ENCODE measurements at places on chromosomes 5 and 9.
A peak's percentile ranks its signal among the peaks of the same experiment; 100 is the strongest.

DNA sequence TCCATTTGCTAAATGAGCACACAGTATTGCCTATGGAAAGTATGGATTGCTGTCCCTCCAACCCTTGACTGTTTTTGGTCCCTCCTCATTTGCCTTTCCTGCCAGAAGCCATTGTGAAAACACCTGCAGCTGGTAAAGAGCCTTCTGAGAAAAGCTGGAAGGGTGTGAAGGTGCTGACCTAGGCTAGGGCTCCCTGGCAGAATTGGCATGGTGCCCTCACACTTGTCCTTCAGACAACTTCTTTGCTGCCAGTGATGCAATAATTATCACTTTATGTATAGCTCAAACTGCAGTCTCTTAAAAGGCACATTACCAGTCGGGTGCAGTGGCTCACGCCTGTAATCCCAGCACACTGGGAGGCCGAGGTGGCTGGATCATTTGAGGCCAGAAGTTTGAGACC, 4.2 kb downstream of the TXNDC15 start:
- H3K27me3 ChIP-seq, result no peaks in the 10 kb centered on the region
- peaks cover 19% of the 10 kb centered on the region for H3K36me3 ChIP-seq
- DNase-seq, result no peak
- peaks cover 40% of the 10 kb centered on the region for H3K4me1 ChIP-seq

GRCh38 chr9:72753266-72753893, 199.5 kb downstream of the ALDH1A1 start:
- DNase-seq, result no peak
- H3K4me1 ChIP-seq, result no peaks in the 10 kb centered on the region
- H3K27me3 ChIP-seq, result no peaks in the 10 kb centered on the region
- H3K36me3 ChIP-seq, result no peaks in the 10 kb centered on the region
- H3K4me3 ChIP-seq, result no peak overlapping the region

DNA sequence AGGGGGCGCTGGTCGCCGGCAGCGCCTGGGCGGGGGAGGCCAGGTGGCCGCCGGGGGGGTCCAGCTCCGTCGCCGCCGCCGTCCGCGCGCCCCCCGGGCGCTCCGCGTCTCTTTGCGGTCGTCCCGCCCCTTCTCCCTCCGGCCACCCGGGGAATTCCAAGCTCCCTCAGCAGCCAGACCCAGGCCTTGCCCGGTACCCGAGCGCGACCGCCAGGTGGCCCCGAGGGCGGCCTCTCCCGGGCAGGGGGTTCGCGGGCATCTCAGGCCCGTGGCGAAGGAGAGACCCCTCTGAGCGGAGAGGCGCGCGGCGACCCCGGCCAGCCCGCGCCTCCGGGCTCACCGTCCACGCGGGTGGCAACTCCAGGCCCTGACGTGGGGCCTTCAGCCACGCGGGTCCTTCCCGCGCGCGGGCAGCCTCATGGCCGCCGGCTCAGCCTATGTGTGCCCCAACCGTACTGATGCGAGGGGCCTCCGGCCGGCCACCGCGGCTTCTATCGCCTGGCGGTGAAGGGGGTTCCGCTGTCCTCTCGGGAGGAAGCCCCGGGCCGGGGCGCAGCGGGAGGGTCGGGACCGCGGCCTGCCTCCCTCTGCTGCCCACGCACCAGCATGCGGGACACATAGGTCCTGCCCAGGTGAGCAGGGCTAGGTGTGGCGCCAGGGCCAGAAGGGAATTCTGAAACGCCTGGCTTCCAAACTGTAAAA, 529 bp upstream of the NRARP start:
- no peaks in the 10 kb centered on the region for H3K4me1 ChIP-seq
- H3K27ac ChIP-seq, result no peak overlapping the region
- no peak overlapping the region for H3K4me3 ChIP-seq
- H3K27me3 ChIP-seq, result no peaks in the 10 kb centered on the region
- no peaks in the 10 kb centered on the region for H3K36me3 ChIP-seq

- peaks cover 34% of the 10 kb centered on the region for H3K4me1 ChIP-seq
- H3K27me3 ChIP-seq, result no peaks in the 10 kb centered on the region
- peaks cover 8% of the 10 kb centered on the region for H3K36me3 ChIP-seq
- H3K4me3 ChIP-seq, result peak overlapping the region; percentile 97
- DNase-seq, result no peak
- H3K27ac ChIP-seq, result no peak overlapping the region
Measured at GRCh38 chr5:131795228-131795627, 1.6 kb downstream of the FNIP1 start.

DNA sequence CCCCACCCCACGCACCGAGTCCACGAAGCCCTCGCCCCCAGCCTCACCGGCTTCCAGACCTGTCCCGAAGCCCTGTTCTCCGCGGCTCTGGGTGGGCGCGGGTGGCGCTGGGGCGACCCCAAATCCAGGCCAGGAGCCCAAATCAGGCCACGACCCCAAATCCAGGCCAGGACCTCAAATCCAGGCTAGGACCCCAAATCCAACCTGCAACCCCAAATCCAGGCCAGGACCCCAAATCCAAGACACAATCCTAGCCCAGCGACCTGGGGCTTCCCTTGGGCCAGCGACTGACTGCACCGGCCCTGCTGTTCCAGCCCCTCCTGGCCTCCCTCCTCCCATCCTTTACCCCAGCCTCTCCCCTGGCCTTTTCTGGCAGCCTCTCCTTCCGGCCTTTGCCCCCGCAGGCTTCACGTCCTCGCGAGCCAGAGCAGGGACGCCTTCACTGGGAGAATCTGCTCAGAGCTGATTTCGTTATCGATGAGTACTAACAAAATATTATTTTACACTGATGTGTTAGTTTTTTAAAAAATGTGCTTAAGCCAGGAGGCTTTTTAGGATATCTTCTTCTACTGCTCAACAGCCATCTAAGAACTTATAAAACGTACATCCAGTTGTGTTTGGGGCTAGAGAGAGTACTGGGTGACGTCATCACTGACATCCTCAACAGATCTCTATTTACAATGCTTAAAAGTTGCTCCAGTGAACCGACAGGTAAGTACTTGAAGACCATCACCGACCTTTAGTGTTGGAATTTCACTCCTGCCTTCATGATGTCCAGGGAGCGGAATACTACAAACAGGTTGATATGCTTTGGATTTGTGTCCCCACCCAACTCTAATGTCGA, 34.7 kb downstream of the TRIP13 start:
- H3K27me3 ChIP-seq, result no peaks in the 10 kb centered on the region
- H3K27ac ChIP-seq, result no peak overlapping the region
- H3K36me3 ChIP-seq, result peaks cover 8% of the 10 kb centered on the region
- DNase-seq, result no peak

DNA sequence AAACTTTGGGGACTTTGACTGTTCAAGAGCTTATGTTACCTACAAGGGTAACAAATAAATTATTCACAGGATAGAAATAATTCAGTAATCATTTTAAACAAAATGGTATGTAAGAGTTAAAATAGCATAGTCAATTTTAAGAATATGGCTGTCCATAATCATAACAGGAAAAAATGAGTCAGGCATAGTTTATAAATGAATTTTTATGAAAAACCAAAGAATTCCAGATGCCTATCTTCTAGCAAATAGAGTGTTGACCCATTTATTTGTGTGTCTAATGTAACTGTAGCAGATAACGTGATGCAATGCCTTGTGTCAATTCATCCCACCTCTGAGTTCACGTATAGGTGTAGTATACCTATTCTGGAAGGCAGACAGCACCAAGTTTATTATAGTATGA, 169.7 kb upstream of the CDH9 start:
- no peaks in the 10 kb centered on the region for H3K4me1 ChIP-seq
- no peaks in the 10 kb centered on the region for H3K36me3 ChIP-seq
- no peak overlapping the region for H3K4me3 ChIP-seq
- H3K27me3 ChIP-seq, result no peaks in the 10 kb centered on the region
- no peak for DNase-seq
- no peak overlapping the region for H3K27ac ChIP-seq

DNA sequence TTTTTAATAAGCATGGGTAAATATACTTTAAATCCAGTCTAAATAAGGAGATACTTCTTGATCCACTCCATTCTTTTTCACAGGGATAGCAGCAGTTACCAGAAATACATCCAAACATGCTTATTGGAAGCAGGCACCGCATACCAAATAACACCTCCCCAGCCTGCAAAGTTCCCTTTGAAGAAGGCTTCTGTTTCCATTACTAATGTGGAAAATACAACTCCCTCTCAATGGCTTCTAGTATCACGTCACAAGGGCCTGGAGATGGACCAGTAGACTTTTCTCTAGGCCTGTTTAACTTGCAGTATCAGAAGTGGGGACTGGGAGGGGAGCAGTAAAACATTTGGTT, 20.8 kb downstream of the TMEM245 start:
- H3K4me3 ChIP-seq, result no peak overlapping the region
- H3K36me3 ChIP-seq, result peaks cover 65% of the 10 kb centered on the region
- peak overlapping the region; percentile 57 for H3K27ac ChIP-seq
- no peak for DNase-seq

DNA sequence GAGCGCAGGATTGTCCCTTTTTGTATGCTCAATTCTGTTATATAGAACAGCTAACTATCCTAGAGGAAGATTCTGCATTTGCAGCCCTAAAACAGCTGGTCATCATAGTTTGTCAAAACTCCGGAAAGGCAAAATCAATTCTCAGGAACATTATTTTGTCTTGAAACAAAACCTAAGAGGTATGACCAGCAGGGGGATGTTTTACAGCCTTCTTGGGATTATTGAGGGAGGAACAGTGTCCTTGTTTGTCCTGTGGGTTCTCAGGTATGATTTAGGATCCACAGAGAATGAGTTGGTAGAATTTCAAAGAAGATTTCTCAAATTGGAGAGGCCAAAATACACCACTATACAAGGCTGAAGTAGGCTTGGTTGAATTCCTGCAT, 136.4 kb downstream of the ZSWIM6 start:
- no peak overlapping the region for H3K27ac ChIP-seq
- no peaks in the 10 kb centered on the region for H3K27me3 ChIP-seq
- no peaks in the 10 kb centered on the region for H3K36me3 ChIP-seq
- H3K4me1 ChIP-seq, result no peaks in the 10 kb centered on the region
- H3K4me3 ChIP-seq, result no peak overlapping the region

- no peak for DNase-seq
- H3K36me3 ChIP-seq, result no peaks in the 10 kb centered on the region
- no peaks in the 10 kb centered on the region for H3K4me1 ChIP-seq
- H3K27ac ChIP-seq, result no peak overlapping the region
- H3K27me3 ChIP-seq, result no peaks in the 10 kb centered on the region
Measured at GRCh38 chr9:132551556-132551955, 30.9 kb upstream of the BARHL1 start.
